ENCODE measurements at places on chromosomes 16 and 17.
A peak's percentile ranks its signal among the peaks of the same experiment; 100 is the strongest.

DNA sequence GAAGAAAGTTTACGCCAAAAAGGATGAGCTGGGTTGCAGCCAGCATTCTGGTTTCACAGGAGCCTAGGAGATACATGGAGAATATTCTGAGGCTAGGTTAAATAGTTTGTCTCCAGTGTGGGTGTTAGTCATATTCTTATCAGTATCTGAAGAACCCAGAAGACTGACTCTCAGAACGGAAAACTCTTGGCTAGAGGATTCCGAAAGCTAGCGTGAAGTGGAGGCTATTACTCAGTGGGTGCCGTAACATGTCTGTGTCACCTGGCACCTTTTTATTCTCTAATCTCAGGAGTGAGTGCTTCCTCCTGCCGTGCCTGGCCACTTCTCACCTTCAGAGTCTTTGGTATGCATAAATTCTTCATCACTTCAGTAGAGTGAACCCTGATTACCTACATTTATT, 199.5 kb downstream of the WWOX start:
- DNase-seq = no peak

DNA sequence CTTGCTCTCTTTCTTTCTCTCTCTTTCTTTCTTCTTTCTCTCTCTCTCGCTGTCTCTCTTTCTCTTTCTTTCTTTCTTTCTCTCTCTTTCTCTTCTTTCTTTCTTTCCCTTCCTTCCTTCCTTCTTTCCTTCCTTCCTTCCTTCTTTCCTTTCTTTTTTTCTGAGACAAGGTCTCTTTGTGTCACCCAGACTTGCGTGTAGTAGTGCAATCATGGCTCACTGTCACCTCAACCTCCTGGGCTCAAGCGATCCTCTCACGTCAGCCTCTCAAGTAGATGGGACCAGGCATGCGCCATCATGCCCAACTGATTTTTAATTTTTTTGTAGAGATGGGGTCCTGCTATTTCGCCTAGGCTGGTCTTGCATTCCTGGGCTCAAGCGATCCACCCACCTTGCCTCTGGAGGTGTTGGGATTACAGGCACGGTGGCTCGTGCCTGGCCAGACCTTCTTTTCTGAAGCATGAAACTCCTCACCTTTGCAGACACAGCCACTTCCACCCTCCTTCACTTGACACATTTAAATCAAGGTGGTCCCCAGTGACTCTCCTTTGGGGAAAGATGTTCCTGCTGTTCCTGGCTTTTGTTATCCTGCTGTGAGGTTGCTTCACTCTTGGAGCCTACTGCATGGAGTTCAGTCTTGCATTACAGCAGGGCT, 26.8 kb upstream of the NKD1 start:
- no peak for DNase-seq

DNA sequence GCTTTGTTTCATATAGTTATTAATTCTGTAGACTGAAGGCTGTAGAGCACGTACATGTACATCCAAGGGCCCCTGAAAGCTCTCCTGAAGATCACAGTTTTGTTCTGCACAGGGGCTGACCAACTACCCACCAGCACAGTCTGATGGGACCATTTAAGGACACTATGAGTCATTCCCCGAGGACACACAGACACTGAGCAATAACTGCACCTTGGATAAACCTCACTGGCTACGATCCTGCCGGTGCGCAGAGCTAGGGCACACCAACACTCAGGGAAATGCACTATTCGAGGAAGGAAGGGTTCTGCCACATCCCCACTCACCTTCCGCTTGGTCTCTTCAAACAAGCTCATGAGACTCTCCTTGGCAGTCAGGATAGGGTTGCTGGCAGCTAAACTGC, 20.3 kb downstream of the SMG6 start:
- no peak for DNase-seq

DNA sequence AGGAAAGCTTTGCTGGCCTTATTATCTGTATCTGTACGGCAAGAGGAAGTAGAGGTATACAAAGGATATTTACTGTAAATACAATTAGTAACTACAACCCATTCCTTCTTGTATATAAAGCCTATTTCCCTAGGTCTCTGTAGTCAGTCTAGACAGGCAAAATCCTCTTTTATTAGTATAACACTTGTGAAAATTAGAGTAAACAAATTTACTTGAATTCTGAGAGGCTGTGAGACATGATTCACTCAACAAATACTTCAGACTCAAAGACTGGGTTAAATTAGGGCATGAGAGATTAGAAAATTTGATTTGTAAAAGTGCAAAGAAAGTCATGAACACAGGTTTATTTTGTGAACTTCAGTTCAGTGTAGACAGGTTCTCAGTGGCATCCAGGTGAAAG, 30.9 kb upstream of the CDH8 start:
- DNase-seq = no peak

- no peak for DNase-seq
Observed at GRCh38 chr17:8611619-8612298, 18.8 kb downstream of the MYH10 start.

GRCh38 chr16:30398661-30399434, 3.6 kb downstream of the ZNF48 start:
- no peak for DNase-seq

DNA sequence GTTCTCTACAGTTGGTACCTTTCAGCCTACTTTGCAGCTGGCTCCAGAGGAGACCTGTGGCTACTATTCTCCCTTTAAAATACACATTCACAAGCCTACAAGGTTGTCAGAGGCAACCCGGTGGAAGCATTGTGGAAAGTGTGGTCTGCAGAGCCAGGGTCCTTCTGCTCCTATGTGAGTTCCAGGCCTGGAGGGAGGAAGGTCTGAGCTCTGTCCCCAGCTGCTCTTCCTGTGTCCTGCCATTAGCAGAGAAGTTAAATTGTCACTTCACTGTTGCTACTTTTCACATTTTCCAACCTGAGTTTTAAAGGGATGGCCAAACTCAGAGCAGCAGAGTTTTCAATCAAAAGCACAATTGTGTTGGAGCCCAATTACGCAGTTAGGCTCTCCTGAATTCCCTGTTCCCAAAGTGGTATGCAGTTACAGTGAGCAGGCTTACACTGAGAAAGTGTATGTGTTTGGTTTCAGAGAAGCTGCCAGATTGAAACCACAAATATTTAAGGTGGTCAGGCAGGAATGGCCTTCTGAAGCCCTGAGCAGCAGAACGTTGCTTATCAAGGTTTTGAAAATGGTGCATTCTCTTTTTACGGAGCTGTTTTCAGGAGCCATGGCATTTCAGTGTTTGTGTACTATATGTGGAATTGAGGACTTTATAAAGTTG, 25.0 kb downstream of the MAP3K3 start:
- DNase-seq = no peak

GRCh38 chr17:63364387-63364786, 81.7 kb downstream of the CYB561 start:
- DNase-seq = no peak

- DNase-seq = no peak
Observed at GRCh38 chr17:75128694-75129505, 2.6 kb downstream of the NT5C start.

DNA sequence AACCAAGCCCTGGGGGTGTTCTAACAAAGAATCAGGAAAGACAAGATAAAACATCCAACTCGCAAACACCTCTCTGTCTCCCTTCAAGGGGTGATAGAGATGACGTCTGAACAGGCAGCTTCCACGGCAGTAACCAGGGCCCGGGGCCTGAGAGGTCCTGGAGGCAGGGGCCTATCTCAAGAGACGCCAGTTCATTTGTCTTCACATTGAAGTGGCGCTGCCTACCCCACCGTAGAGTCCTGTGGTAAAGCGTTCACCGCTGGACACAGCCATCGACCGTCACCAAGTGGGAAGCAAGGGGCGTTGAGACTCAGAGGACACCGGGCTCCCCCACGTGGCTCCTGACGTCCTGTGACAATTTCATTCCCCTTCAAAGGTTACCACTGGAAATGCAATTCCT, 21.4 kb downstream of the UTS2R start:
- no peak for DNase-seq

DNA sequence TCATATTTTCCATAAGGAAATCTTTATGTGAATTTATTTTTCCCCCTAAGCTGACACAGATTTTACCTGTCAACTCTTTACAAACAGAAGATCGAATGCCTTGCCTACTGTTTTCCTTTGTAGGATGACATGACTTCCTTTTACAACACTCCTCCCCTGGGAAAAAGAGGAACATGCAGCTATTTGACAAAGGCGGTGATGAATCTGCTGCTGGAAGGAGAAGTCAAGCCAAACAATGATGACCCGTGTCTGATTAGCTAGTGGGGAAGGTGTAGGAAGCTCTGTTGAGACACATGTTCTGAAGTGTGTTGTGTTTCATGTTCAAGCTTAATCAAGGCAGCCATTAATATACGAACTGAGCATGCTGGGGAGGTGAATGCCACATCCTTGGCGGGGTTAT, 238.0 kb downstream of the PHKB start:
- no peak for DNase-seq

- peak; percentile 42 for DNase-seq
Observed at GRCh38 chr17:59963738-59964481, 630 bp downstream of the RNFT1 start.

GRCh38 chr16:78556421-78556820, 457.0 kb downstream of the WWOX start:
- no peak for DNase-seq

DNA sequence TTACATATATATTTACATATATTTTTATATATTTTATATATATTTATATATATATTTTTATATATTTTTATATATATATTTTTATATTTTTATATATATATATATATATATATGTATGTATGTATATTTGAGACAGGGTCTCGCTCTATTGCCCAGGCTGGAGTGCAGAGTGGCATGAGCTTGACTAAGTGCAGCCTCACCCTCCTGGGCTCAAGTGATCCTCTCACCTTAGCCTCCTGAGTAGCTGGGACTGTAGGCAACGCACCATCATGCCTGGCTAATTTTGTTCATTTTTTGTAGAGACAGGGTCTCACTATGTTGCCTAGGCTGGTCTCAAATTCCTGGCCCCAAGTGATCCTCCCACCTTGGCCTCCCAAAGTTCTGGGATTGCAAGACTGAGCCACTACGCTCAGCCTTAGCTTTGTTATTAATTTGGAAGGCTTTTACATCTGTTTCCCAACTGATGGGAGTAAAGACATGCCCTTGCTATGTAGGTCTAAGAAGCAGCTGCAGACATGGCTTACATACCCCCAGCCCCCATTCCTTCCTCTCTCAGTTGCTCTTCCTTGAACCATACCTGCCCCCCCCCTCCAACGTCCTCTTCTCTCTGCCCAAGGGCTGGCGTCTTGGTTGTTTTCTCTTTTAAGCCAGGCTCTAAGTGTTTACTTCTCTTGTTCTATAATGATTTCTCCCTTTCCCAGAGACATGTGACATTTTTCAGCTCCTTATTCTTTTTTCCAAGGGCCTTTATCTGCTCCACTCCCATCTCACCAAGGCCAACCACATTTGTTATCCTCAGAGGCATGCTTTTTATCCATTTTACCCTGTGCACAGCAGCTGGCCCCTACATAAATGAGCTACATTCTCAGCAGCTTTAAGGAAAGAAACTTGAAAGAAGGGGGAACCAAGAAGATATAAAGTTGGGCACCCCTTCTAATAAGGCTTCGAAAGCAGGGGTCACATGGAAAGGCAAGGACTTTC, 64.2 kb upstream of the ATF7IP2 start:
- no peak for DNase-seq

- no peak for DNase-seq
Observed at GRCh38 chr17:17325228-17325627, 22.1 kb downstream of the NT5M start.

GRCh38 chr16:66639091-66639885, 34.8 kb downstream of the CMTM3 start:
- no peak for DNase-seq

GRCh38 chr17:12983991-12984884, 33.6 kb downstream of the ELAC2 start:
- DNase-seq = no peak

DNA sequence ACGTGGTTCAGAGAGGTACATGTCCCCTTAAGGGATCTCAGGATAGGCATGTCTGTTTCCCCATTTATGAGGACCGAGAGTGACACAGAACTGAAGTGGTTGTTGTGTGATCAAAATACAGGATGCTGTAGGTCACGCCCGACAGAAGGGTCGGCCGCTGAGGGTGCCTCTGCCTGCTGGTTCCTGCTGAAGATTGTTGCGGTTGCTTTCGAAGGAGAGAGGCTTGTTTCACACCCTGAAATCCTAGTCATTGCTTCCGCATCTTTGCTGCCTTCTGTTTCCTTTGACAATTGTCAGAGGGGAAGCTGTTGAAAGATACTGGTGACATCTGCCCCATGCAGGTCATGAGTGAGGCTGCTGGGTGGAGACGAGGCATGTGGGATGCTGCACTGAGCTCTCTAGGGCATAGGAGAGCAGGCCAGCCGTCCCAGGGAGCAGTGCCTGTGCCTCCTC, 3.8 kb upstream of the NAT9 start:
- peak; percentile 81 for DNase-seq

GRCh38 chr16:906296-906695, 64.5 kb downstream of the LMF1 start:
- DNase-seq = no peak

GRCh38 chr17:61331886-61332285, 67.8 kb upstream of the TBX2 start:
- no peak for DNase-seq

GRCh38 chr17:16262201-16262600, 45.2 kb downstream of the PIGL start:
- DNase-seq = no peak

DNA sequence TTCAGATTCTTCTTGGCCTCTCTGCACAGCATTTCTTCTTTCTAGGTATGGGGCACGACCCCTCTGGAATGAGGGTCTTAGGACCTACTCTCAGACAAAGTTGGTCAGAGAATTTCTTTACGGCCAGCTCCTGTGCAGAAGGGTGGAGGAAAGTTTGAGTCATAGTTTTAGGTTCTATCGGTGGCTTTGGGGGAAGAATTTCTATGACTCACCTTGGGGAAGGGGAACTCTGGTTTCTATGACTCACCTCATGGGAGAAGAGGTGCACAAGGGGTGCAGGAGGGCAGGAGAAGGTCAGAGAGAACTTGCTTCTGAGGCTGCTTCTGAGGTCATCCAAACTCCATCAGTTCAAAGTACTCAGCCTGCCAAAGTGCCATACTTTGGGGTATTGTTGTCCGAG, 2.5 kb upstream of the ABCC12 start:
- DNase-seq = peak; percentile 8

- DNase-seq = no peak
Observed at GRCh38 chr16:67458121-67458641, 22.8 kb downstream of the ATP6V0D1 start.

DNA sequence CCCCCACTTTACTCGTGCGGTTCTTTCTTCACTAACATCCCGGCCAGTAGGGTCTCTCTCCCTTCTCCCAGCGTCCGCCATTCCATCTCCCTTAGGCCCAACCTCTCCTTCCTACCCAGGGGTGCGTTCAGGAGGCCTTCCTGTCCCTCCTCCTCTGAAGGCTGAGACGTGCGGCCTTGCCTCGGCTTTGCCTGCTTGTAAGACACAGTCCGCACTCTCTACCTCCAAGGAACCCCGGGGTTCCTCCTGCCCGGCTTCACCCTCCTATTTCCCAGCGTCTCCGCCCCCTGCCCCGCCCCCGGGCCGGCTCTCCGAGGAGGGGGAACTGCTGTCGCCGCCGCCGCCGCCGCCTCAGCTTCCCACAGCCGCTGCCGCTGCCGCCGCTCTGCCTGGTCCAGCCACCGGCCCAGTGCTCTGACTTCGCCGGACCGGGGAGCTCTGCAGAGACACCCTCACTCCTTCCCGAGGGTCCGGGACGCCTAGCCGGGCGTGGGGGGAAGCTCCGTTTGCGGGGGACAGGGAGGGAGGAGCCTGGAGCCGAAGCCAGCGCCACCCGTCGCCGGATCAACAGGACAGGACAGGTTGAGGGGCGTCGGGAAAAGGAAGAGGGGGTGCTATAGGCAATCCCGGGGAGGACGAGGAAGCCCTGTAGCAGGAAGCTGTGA, 1.2 kb upstream of the FGF11 start:
- peak; percentile 40 for DNase-seq

All from T-helper 2 cell (primary cell).